ENCODE measurements at places on chromosomes 16 and 17.
A peak's percentile ranks its signal among the peaks of the same experiment; 100 is the strongest.

GRCh38 chr17:57955183-57955931 is at the start of gene CUEDC1:
TSS of gene CUEDC1 (minus strand) at chr17:57955412. CDS start at chr17:57885564, 69,848 bp downstream.
- peak; percentile 40 for DNase-seq

- no peak for DNase-seq
Observed at GRCh38 chr17:80724775-80725266, 180.2 kb downstream of the RPTOR start.

- no peak for DNase-seq
Observed at GRCh38 chr17:44268709-44269534, 987 bp upstream of the SLC4A1 start.

DNA sequence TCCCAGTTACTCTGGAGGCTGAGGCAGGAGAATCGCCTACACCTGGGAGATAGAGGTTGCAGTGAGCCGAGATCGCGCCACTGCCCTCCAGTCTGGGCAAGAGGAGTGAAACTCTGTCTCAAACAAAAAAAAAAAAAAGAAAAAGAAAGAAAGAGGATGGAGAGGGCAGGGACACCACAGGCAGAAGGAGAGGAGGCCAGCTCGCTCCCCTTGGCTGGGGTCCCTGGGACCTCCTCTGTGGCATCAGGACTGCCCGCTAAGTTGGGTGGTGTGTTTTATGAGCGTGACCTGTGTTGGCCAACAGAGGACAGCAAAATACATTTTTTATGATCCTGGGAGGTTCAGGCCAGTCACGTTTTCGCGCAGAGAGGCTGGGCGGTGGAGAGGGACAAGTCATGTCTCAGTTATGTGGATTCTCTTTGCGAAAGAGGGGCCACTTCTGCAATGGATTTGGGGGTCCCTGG is 229.6 kb downstream of the MRTFB start:
- DNase-seq: peak; percentile 67

DNA sequence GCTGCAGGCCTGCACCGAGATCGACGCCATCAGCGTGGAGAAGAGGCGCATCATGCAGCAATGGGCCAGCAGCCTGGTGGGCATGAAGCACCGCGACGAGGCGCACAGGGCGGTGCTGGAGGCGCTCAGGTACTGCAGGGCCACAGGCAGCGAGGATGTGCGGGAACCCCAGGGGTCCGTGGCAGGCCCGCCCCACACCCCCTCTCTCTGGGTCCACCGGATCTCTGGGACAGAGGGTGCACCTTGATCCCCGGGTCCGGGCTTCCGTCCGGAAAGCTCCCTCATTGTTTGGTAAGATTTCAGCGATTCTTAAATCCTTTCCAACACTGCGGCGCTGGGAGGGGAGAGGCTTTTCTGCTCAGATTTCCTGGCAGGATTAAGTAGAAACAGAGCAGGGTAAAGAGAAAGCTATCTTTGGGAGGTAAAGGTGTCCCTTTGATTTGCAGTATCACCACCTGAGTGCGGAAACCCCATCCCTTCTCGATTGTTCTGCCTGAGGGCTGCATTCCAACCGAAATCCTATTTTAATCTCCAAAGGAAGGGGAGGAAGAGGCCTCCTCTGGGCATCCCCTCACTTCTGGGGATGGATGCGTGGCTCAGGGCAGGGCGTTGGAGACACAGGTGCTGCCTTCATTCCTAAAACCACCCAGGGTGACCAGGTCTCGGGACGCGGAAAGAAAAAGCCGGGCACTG is 29.2 kb downstream of the CCDC40 start:
- no peak for DNase-seq

- no peak for DNase-seq
Observed at GRCh38 chr17:565521-565920, 149.1 kb downstream of the VPS53 start.

DNA sequence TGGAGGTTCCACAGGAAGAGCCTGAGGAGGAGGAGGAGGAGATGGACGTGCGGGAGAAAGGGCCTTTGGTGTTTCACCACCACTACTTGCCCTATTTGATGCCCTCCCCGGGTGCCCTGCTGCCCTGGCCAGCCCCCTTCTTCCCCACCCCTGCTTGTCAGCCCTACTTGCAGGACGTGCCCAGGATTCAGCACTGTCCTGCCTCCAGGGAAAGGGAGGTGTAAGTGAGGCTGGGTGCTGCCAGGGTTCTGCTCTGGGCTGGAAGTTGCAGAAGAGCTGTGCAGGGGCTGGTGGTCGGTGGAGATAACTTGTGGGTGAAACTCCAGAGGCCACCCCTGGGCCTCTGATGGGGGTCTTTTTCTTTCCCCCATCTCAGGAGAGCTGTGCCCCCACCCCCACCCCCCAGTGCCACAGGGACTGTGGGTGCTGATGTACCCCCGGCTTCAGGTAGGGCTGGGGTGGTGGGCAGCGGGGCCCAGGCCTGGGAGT is 3.0 kb downstream of the PRR29 start:
- no peak for DNase-seq

- DNase-seq: no peak
Observed at GRCh38 chr17:71484546-71484945, 636.3 kb upstream of the SOX9 start.

DNA sequence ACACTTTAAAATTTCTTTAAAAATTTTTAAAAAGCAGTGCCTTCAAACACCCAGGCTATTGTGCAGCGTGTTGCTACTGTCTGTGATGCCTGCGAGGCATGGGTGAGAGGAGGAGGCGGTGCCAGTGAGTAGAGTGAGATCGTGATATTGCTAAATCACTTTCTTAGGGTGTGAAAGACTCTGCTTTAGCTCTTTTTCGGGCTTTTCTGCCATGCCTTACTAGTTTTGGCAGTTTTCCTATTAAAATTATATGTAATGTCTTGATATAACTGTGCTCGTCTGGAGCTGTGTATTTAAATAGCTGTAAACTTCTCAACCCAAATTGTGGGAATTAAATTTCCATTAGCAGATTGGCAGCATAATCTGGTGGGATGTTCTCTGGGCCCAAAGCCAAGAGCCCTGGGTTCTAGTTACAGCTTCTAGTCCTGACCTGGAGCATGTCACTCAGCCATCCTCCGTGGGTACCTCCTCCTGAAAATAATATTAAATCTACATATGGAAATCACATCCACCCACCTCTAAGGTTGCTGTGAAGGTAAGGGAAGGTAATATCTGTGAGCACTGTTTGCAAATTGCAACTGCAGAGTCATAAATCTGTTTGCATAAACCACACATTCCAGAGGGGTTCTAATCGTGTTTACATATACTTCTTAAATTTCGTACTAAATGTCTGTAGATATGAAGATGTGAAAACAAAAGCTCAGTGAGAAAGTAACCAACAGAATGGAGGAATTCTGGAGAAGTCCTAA is 264.3 kb upstream of the CACNG5 start:
- DNase-seq: no peak

DNA sequence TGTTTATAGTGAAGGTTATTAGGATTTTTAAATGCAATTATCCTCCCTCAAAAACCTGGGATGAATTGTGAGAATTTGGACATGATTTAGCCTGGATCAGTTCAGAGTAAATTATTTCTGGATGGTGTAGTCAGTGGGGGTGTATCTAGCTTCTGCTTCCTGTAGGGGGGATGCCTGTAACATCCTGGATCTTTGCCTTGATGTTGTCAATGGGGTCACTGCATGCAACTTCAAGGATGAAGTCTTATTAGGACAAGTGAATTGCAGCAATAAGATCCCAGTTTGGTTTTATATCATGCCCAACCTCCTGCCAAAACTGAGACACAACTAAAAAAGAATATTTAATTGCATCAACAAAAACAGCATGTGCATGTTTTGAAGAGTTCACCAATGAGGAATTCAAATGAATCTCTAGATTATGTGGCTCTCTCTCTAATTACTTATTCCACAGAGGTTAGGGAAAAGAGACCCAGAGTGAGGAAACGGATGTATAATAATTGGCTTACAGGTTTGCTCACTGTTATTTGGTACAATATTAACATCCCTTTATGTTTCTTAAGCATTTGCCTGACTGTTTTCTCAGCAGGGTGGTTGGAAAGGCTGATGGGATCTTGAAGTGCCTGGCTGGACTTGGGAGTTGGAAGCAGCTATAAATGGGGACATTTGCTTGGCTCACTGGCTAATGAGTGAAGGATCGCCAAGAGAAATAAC is 159.8 kb downstream of the HS3ST3B1 start:
- DNase-seq: no peak

DNA sequence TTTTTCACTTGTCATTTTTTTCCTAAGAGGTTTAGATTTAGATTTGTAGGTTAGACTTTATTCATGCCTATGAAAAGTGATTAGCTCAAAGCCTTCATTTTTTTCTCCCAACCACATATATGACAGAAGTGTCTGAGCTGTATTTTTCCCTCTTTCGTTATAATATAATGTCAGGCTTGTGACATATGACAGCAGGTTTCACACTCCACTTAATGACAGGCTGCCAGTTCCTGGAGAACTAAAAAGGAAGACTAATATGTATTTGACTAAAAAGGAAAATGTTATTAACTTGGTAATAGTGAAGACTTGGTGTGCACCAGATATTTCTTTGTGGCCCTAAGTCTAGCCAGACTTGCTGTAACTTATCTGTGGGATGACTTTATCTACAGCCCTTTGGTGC is 200.7 kb upstream of the CACNG5 start:
- no peak for DNase-seq

GRCh38 chr17:81962499-81963441 is 1.8 kb upstream of the NOTUM start:
- no peak for DNase-seq

GRCh38 chr16:1057252-1057932 is 15.2 kb upstream of the SSTR5 start:
- no peak for DNase-seq

DNA sequence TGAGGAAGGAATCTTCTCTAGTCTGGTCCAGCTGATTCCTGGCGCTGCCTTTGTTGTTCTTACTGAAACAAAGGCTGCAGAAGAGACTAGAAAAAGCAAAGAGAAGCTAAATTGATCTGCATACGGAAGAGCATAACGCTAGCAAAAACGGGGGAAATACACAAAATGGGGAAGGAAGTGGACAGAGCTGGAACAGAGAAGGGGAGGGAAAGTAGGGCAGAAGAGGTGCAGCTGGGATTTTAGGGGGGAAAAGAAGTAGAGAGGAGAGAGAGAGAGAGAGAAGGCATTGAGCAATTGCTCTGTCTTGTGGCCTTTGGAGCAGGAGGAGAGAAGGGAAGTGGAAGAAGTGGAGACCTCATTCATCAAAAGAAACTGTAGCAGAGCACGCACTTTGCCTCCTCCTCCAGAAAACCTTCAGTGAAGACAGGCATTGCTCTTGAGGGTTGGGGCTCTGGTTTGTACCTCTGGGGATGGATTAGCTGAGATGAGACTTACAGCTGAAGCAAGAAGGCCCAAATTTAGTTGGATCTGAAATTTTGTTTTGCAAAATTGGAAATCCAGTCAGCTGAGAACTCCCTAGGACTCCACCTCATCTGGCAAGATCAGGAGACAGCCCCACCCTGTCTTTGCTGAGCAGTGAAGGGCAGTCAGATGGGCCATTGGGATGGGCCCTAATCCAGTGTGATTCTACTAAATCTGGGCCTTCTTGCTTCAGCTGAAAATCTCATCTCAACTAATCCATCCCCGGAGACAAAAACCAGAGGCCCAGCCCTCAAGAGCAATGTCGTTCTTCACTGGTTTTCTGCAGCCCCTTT is 55.8 kb downstream of the CDRT4 start:
- no peak for DNase-seq

- DNase-seq: peak; percentile 60
Observed at GRCh38 chr16:76280421-76281215, 3.4 kb downstream of the CNTNAP4 start.

GRCh38 chr17:45117334-45117733 is 15.0 kb downstream of the PLCD3 start:
- DNase-seq: no peak

DNA sequence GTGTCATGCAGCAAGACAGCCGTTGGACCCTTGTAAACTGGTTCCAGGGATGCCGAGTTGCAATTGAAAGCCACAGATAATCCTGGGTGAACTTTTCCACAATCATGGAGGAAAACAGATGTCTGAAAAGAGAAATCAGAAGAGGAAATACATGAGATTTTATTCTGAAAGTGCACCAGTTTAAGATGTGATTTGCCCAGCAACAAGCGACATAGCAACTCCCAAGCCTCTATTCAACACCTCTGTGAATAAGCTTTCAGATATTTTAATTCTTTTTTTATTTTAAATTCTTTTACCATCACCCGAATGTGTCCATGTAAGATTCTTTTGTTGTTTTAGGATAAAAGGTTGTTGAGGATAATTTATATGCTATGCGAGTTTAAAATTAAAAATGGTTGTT is 46.0 kb downstream of the PKD1L3 start:
- no peak for DNase-seq

DNA sequence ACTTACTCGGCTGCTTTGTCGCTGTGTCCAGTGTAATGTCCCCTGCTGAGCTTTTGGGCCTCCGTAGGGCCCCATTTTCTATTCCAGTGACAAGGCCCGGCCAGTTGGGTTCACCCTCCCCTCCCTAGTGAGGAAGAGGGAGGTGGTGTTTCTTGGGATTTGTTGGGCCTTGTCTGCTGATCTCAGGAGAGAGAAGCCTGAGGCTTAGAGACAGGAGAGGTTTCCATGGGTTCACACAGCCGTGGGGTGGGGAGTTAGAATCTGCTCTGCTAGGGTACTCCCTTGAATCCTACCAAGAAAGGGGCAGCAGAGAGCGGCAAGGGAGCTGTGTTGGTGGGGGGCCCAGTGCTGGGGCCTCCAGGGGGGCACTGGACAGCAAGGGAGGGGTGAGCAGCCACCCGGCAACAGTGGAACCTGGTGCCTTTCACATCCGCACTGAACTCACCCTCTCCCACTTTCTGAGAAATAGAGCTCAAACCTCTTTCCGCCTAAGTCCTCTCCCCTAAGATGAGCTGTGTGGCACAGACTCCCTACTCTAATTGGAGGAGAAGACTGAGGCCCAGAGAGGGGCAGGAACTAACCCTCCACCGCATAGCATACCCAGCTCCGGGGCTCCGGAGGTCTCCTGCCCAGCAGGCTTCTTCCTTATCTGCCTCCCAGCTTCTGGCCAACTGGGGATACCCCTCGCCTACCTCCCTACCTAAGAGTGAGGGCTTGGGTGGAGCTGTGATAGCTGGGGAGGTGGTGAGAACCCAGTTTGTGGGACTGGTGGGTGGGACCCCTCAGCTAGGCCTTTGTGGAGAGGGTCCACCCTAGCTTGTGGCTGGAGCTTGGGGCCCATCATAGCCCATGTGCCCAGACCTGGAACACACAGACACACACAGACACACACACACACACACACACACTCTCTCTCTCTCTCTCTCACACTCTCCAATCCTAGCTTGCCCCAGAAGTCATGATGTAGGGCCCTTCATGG is 6.8 kb downstream of the TBKBP1 start:
- no peak for DNase-seq

DNA sequence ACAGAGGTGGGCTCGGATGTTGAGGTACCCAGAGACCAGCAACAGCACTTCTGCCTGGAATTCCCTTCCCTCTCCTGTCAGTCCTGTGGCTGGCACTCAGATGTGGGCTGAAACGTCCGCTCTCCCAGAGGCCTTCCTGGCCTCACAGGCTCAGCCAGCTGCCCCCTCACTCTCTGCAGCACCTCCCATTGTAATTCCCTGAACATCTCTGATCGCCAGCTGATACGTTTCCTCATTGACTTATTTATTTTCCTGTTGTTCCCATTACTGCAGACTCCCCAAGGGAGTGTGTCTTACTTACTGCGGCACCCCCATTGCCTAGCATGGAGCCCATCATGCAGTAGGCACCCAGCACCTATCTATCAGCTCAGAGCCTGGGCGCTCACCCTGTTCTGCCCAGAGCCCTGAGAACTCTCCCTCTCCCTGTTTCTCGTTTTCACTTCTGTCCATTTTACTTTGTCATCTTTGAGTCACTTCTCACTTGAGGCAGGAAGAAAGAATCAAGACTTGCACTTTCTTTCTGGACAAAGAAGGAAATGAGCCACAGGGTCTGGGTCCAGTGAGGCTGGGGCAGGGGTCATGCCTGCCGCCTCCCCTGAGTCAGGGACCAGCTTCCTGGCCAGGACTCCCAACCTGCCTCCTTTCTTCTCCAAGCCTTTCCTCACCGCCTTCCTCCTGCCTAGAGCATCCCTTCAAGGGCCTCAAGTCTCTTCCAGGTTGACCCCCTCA is 10.2 kb downstream of the CDH5 start:
- DNase-seq: no peak
